ENCODE measurements at places on chromosomes 4 and X. TPM values are rescaled to one million over a fixed set of nuclear protein-coding genes. Genes with fewer than 3 reads are reported as not detected.

Gene ITM2A
- total RNA-seq, result 57.4 TPM

- DNase-seq, result peak; percentile 43
These were observed 151.9 kb upstream of the PLAC1 start for GRCh38 chrX:134810211-134810610.

Gene SLC38A5
- 213 TPM for total RNA-seq

Gene SMARCA5
- 43.3 TPM for total RNA-seq

DNA sequence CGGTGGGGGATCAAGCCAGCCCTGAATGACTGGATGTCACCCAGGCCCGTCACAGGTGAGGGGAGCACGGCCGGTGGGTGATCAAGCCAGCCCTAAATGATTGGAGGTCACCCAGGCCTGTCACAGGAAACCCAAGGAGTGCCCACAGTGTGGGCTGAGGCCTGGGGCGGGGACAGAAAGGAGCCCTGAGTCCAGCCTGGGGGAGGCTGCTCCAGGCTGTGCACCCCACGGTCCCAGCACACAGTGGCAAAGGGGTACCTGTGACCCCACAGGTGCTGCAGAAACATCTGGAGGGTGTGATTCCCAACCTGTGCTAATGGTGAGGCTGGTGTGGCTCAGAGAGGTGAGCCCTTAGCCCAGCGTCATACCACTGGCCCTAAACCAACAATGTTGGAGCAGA lies 6.2 kb upstream of the CPLX1 start:
- DNase-seq, result no peak

DNA sequence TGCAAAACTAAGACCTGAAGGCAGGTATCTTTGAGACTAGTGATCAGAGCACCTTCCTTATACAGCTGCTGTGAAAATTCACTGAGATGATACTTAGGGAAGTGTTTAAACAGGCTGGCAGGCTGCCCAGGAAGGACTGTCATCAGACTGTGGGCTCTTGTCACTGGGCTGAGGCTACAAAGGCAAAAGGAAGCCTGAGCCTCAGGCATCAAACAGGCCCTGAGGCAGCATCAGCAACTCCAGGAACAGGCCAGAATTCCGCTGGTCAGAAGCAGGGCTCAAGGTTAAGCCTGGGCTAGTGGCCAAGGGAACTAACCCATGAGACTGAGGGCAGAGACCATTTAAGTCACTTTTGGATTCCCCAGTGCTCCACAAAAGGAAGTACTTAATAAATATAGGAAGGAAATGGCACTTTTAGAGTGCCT lies 12.8 kb downstream of the PJA1 start:
- DNase-seq, result no peak

DNA sequence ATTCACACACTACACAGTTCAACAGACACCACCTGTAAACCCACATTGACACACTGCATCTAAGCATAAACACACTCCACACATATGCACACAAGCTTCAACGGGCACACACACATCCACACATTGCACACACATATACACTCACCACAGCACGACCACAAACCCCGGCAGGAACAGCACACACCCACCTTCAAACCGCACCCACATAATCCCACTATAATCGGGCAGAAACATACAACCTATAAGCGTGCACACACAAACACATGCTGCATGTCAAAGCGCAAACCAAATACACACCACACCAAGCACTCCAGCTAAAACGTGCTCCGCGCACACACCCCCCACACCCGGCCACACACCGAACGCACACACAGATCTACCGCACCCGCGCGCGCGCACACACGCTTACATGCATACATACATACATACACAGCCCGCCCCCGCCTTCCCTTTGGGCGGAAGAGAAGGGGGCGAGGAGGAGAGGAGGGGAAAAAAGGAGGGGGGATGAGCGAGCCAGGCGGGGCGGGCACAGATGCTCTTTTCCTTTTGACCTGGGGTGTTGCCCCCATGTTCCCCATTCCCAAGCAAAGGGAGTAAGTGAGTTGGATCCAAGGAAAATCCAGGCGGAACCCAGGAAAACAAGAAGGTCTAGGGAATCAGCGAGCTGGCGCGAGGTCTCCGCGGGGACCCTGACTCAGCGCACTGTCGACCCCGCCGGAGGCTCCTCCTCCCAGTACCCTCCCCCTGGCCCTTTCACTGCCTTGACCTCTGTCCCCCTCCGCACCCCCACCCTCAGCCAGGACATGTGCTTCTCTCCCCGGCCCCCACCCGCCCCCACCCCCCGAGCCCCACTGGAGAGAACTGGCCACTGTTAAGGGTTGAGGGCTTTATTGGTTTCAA lies 9.9 kb downstream of the ARHGAP36 start:
- no peak for DNase-seq

Data from K562 (cell line).